Vagina (tissue), 2 donors: ENCODE measurements at places on chromosomes 16 and 17.

DNA sequence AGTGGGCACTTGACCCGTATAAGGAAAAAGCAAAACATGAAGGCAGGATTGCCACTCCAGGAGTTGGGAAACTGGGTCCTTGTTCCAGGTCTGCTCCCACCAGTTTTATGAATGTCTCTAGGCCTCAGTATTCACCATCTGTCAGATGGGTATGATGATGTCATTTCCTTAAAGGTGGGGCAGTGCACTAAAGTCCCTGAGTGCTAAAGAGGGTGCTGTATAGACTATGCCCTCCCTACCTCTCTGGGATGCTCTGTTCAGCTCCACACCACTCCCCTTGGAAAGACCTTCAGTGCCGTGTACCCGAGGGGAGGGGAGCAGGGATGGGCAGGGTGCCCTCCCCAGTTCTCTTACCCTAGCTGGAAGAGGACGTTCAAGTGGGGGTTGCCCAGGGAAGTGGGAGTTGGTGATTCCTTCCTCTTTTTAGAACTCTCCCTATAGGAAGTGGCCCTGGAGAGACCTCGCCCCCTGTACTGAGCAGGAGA lies 2.2 kb downstream of the LASP1 start:
- no peak for DNase-seq

GRCh38 chr17:27430882-27431491 lies 25.3 kb upstream of the KSR1 start:
- no peak for DNase-seq

- no peak for DNase-seq
These were observed 15.1 kb upstream of the TIMP2 start for GRCh38 chr17:78940258-78940657.

GRCh38 chr17:67582673-67583081 lies 135.1 kb upstream of the NOL11 start:
- DNase-seq, result no peak

DNA sequence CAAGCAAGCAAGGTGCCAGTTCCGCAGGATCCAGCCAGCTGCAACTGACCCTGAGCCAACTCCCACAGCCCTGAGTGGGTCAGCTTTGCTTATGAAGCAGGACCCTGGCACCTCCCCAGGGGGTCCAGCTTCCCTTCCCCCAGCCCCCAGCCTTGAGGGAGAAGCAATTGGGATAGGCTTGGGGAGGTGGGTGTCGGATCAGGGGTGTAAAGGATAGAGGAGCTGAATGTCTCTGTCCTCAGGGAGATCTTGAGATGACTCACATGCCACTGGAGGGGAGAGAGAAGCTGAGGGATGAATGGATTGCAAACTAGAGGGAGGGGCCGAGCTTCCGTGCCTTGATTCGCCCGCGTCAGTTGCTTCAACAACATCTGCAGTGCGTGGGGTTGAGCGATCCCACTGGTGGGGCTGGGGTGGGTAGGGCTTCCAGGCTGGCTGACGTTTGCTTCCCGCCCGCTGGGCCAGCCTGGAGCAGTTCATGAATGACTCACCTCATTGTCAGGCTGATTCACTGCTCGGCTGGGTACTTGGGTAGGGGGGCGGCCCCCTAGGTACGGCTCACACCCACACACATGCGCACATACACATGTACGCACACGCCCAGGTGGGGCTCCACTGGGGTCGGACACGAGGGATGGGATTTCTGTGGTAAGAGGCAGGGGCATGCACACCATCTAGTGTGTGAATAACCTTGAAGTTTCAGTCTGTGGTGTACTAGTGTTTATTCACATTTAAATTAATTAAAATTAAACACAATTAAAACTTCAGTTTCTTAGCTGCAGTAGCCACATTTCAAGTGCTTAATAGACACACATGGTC lies 3.6 kb upstream of the HROB start:
- peak; percentile 97 for DNase-seq

- DNase-seq, result no peak
These were observed 31.2 kb upstream of the ZNF469 start for GRCh38 chr16:88351491-88352101.

DNA sequence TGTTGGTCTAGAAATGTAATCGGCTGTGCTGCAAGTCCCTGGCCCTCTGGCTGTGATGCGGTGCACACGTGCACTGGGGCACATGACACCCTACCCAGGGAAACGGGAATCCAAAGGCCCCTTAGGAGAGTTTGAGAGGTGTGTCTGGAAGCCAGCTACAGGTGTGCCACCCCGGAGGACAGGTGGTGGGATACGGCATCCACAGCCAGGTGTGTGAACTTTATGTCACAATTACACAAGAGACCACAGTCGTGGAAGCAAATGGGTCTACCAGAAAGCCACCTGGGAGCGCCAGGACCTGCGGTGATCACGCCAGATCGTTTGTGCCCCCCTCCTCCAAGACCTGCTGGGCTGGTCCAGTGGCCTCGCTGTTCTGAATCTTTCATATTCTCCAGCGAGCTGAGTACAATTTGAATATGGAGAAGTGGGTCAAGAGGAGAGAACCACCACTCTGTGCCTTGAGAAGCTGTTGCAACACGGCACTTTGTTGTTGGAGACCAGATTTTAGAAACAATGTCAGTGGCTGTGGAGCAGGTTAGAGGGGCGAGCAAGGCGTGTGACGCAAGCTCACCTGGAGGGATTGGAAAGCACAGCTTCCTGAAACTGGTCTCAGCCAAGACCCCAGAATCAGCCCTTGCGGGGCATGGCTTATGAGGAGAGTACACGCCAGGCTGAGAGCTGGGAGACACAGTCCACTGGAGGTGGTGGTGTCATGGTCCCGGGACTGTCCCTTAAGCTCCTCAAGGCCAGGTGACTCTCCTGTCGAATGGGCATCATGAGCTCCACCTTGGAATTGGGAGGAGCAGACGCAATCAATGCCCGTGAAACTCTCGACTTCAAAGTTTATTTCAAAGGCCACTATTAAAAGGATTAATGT lies 37.4 kb downstream of the COX4I1 start:
- no peak for DNase-seq

GRCh38 chr16:89467382-89467781 lies 23.0 kb downstream of the ANKRD11 start:
- no peak for DNase-seq

DNA sequence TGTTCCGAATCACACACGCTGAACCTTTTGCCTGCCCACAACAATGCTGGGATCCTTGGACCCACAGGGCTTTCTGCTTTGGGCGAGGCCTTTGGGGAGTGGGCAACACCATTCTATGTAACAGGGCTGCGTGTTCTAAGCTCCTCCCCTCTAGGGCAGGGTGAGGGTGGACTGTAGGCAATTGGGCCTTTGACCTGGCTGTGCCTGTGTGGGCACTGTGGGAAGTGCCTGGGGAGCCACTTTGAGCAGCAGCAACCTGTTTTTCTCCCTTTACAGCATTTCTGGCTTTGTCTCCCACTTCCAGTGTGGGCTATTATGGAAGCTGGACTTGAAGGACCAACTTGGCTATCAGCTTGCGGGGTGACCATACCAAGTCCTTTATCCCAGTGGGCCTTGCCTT lies 128.9 kb upstream of the WSCD1 start:
- DNase-seq, result no peak

GRCh38 chr17:61444075-61444474 lies 8.1 kb upstream of the TBX4 start:
- no peak for DNase-seq

GRCh38 chr17:62760059-62760944 lies 47.8 kb downstream of the MARCHF10 start:
- no peak for DNase-seq

GRCh38 chr17:47057830-47058229 lies 78.8 kb upstream of the RPRML start:
- no peak for DNase-seq

GRCh38 chr17:62629556-62630364 lies 2.3 kb downstream of the MRC2 start:
- DNase-seq, result no peak

DNA sequence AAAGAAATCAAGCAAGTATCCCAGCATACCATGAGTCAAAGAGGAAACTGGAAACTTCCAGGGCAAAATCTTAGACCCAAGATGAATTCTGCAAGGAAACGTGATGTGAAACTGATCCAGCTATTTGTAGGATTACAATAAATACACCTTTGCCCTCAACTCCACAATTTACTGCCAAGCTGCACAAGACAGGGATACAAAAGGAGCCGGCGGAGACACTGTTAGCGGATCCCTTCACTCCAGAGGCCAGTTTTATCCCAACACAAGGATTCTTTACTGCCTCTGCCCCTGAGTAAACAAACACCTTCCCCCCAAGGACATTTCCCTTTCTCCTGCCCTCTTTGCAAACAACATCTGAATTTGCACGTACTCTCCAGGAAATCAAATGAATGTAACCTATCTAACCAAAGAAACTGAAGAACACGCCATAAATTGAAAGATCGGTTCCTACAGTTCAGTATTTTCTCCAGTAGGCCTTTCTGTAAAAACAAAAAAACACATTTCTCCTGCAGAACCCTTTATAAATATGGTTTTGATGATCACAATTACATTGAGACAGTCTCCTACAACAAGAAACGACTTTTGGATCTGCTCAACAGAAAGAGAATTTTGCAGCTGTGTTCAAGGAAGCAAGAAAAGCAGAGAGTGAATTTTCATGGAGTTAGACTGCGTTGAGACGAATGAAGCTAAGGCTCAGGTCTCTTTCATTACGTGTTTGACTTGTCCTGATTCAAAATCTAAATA lies 1.4 kb upstream of the CBX2 start:
- no peak for DNase-seq
